ENCODE measurements at places on chromosomes 12 and 14.

- no peak for DNase-seq
Observed at GRCh38 chr12:53807322-53807860, 55.6 kb upstream of the CISTR start.

GRCh38 chr12:132638541-132639408 lies 20.2 kb downstream of the P2RX2 start:
- peak; percentile 27 for DNase-seq

- peak; percentile 9 for DNase-seq
Observed at GRCh38 chr12:132561427-132562156, 48.8 kb downstream of the LRCOL1 start.

- no peak for DNase-seq
Observed at GRCh38 chr12:122840580-122841513, 5.6 kb downstream of the HIP1R start.

DNA sequence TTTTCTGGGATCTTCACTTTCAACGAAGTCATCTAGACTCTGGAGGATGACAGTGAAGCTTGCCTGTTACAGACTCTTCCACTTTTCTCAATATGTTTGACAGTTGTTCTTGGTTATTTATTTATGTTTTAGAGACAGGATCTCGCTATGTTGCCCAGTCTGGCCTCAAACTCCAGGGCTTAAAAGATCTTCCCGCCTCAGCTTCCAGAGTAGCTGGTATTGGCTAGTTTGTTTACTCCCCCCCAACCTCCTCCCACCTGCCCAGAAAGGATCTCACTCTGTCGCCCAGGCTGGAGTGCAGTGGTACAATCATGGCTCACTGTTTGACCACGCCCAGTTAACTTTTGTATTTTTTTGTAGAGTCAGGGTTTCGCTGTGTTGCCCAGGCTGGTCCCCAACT lies 3.3 kb downstream of the SPATS2 start:
- no peak for DNase-seq

GRCh38 chr12:29104516-29104915 lies 44.6 kb upstream of the FAR2 start:
- DNase-seq: no peak

GRCh38 chr12:75170640-75171185 lies 38.9 kb downstream of the KCNC2 start:
- DNase-seq: no peak

DNA sequence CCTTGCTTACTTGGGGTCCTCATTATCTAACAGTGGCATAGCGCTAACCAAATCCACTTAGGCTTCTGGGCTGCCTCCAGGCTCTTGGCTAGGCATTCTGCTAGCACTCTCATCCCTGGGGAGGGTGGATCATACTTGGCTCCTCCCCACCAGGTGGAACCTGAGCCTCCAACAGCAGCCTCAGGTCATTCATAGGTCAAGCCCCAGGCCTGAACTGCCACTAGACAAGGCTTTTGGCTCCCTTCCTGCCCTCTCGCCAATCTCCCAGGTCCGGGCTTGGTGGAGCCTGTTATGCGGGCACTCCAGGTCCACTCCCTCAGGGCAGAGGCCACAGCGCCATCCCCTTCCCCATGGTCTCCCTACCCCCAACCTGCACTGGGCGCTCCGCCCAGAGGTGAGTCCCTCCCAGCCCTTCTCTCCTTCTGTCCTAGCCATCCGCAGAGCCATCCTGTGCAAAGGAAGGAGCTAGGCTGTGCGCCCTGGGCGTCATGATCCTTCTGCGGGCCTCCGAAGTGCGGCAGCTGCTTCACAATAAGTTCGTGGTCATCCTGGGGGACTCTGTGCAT lies 154.9 kb upstream of the AMIGO2 start:
- DNase-seq: no peak

- DNase-seq: no peak
Observed at GRCh38 chr12:104599272-104600035, 142.7 kb downstream of the CHST11 start.

DNA sequence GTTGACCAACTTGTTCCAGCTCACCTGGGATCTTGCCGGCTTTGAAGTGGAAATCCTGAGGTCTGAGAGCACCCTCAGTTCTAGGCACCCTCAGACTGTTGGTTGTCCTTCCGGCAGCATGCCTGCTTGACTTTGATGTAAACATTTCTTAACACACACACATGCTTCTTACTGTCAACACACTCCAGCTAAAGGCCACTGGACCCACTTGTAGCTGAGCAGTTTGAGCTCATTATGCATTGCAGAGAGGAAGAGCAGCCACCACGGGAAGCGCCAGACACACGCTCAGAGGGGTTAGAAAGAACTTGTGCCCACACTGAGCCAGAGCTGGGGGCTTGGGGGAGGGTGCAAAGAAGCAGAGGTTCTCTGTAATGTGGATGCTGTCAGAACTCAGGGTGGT lies 55.8 kb downstream of the TNFAIP2 start:
- no peak for DNase-seq

- DNase-seq: no peak
Observed at GRCh38 chr12:4280351-4281163, 7.0 kb downstream of the CCND2 start.

- DNase-seq: no peak
Observed at GRCh38 chr12:4780641-4781611, 60.7 kb downstream of the GALNT8 start.

DNA sequence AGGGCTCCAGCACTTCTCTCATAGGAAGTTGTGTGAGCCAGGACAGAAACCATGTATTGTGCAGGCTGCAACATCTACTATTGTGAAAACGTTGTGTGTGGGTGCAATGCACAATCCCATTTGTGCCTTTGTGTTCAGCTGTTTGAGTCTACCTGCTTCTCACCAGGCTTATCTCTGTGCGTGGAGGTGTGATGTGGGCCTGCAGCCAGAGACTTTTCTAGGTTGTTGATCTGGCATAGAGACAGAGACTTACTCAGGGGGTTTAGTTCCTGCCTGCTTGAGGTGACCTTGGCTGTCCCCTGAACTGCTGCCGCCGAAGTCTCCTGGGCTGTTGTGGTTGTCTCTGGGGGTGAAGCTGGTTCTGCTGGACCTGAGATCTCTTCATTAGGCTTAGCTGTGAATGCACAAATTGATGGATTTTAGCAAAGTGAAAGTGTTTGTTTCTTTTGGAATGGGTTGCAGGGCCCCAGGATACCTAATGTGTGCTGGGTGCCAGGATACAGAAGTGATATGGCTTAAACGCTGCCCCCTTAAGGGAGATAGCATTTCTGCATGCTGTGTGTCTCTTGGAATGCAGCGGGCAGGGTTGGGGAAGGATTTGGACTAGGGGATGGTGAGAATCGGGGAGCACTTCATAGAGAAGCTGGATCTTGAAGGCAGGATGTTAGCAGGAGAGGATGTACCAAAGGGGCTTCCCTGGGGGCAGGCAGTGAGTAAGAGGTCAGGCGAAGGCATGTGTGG lies 2.5 kb downstream of the LACRT start:
- no peak for DNase-seq
